ENCODE measurements at places on chromosomes 7 and 10.

DNA sequence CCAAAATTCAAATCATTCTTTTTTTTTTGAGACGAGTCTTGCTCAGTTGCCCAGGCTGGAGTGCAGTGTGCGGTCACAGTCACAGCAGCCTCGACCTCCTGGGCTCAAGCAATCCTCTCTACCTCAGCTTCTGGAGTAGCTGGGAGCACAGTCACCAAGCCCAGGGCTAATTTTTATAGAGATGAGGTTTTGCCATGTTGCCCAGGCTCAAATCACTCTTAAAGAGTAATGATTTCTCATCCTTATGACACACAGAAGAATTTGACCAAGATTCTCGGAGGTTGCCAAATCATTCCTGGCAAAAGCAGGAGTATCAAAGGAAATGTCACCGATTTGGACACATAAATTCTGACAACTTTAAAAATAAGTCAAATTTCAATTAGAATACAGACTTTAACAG lies 39.1 kb downstream of the SIRT1 start:
- DNase-seq, result no peak

DNA sequence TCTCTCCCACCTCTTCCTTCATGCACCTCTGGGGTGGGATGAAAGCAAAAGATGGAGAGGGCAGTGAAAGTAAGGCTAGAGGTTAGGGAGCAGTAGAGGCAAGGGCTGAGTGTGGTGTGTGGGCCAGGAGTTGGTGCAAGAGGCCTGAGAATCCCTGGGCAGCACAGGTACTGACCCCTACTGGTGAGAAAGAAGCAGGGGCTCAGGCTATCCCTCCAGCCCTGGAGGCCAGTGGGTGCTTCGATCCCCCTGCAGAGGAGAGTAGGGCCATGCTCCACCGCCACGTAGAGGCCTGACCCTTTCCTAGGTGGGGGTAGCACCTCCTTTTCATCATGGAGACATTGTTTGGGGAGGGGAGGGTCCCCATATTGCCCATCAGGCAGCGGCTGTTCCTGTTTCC lies 9.8 kb downstream of the CDHR1 start:
- DNase-seq, result no peak

- no peak for DNase-seq
Measured at GRCh38 chr10:1654811-1655356, 82.4 kb downstream of the ADARB2 start.

- DNase-seq, result no peak
Measured at GRCh38 chr7:102387064-102387463, 9.1 kb upstream of the PRKRIP1 start.

DNA sequence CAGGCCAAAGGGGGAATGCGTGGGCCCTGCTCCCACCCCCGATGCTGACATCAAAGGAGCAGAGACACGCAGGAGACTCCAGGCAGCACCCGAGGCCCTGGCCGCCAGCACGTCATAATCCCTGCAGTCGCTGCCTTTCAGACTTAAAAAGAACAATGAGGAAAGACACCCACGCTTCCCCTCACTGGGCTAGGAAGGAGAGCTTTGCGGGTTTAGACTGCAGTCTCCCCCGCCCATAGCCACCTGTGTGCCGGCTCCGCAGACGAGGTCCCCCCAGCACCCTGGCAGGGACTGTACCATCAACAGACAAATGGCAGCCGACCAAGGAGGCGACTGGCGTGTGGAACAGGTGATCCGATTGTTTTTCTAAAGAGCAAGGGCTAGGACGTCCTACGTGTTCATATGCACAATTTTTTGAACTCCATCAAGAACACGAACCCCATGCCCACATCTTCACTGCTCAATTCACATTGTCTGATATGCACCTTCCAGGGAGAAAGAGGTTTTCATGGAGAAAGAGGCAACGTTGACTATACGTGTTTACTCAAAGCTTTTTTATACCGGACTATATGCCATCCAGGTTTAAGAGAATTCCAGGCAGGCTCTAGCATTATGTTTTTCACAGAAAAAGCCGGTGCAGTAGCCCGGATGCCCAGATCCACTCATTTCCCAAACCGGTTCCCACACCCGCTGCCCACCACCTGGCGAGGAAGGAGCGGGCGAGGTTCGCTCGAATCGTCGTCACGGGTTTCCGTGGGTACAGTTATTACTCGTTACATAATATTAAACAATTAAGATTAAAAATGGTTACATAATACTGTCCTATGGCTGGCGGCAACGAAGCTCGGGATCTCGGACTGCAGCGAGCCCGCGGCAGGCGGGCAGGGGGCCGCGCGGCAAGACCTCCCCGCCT lies 1.1 kb downstream of the GRB10 start:
- no peak for DNase-seq

DNA sequence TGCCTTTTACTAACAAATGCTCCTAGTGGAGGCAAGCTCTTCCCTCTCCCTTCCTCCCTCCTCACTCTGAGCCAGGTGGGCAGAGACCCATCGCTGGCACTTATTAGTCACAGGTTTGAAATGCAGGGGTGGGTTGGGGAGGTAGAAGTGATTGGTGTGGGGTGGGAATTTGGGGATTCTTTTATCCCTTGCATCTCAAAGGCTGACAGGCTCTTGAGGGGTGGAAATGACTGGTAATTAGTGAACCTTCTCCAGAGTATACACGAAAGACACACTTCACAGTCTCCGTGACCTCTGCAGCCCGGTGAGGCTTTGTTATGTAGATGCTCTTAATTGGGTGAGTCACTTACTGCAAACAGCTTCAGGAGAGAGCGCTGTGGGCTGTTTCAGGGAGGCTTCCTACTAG lies 13.9 kb upstream of the LRMDA start:
- DNase-seq, result no peak

Data from activated gamma-delta T cell (primary cell).